ENCODE measurements at places on chromosomes 3 and 15. TPM values are rescaled to one million over a fixed set of nuclear protein-coding genes. Genes with fewer than 3 reads are reported as not detected.

GRCh38 chr3:88991496-88991895 lies 115.9 kb upstream of the EPHA3 start:
- DNase-seq: no peak

- DNase-seq: no peak
These were observed 124.9 kb downstream of the LRRK1 start for GRCh38 chr15:101043911-101044624.

- no peak for DNase-seq
These were observed 5.0 kb downstream of the ITGB5 start for GRCh38 chr3:124881976-124882697.

- no peak for DNase-seq
These were observed 145.7 kb upstream of the NPHP3 start for GRCh38 chr3:132867956-132868355.

- no peak for DNase-seq
These were observed 48.5 kb upstream of the MLF1 start for GRCh38 chr3:158522221-158523136.

DNA sequence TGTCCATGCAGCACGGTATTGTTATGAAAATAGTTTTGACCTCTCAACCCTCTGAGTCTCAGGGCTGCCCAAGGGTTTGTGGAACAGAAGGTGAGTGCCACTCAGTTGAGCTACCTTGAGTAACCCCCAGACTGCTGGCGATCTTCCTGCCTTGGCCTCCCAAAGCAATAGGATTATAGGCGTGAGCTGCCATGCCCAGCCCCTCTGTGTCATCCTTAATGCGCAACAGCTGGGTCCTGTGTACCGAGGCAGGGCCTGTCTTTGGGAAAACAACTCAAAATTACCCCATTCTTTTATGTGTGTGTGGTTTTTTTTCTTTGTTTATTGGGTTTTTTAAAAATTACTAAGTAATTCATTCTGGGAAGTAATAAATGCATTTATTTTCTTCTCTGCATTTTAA lies 78.3 kb upstream of the TPM1 start:
- no peak for DNase-seq

- DNase-seq: no peak
These were observed 26.4 kb downstream of the ACAA1 start for GRCh38 chr3:38110314-38111050.

DNA sequence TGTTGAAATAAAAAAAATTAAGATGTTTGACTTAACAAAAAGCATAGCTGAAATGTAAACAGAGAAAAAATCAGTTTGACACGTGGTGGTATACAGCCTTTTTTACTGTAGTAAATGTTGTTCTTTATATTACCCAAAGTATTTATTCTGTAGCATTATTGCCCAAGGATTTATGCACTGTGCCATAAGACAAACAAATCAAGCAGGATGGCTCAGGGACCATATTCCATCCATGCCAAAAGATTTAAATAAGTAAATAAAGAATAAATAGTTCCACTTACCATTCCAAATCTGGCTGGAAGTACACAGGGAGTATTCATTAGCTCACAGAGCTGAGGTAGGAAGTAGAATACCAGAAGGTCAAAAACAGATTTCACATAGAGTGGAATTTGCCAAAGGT lies 666.7 kb upstream of the CADM2 start:
- no peak for DNase-seq

- no peak for DNase-seq
These were observed 7.6 kb downstream of the KLHL40 start for GRCh38 chr3:42692667-42693529.

- DNase-seq: no peak
These were observed 94.2 kb downstream of the ZBTB20 start for GRCh38 chr3:115052906-115053305.

DNA sequence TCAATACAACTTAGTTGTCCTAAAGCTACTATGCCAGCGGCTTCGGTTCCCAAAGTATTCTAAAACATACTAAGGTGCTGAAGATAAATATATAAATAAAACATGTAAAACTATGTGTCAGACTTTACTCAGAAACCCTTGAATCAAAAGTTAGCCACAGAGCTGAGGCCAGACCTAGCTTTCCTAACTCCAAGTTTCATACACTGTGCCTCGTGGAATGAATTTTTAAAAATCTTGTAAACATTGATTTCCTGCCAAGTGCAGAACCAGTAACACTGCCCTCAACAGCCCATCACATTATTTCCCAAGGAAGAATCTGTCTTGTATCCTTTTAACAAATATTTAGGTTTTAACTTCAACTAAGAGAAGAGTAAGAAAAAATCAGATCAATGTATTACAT lies 36.4 kb downstream of the TAMM41 start:
- no peak for DNase-seq

DNA sequence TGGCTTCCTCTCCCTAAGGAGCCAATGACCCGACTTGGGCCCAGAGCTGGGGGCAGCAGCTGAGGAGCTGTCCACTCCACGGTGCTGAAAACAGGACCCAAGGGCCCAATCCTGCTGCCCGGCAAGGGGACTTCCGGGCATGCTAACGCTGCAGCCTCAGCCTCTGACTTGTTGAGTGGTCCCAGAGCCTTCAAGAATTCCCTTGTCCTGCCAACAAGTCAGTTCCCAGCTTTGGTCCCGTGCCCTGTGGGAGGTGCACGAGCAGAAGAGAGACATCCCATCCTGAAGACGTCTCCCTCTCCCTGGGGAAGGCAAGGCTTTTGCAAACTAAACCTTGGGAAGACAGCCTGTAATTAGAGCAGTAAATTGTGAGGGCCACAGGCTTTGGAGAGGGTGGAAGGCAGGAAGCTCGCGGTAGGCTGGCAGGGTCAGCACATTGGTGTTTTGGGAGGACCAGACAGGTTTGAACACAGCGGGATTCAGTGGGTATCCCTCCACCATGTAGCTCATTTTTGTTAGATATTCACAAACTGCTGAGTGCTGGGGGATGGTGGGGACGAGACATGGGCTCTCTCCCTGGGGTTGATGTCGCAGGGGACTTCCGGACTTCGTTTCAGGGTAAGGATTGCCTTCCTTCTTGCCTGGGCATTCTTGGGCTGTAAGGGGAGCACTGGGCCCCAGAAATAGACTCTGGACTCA lies 29.8 kb upstream of the PRR23E start:
- DNase-seq: no peak

Gene ACKR4
- 0.12 TPM for polyA plus RNA-seq

Gene SEMA6D
- not detected for polyA plus RNA-seq

Gene SLC28A2
- polyA plus RNA-seq: not detected

GRCh38 chr15:31504462-31504839 lies 177.8 kb downstream of the KLF13 start:
- DNase-seq: no peak

GRCh38 chr15:97592778-97593177 lies 367.7 kb upstream of the ARRDC4 start:
- DNase-seq: no peak

Gene SHC4
- polyA plus RNA-seq: 0.10 TPM

- DNase-seq: no peak
These were observed 41.5 kb upstream of the CDV3 start for GRCh38 chr3:133531981-133532380.
